Activated naive CD4-positive, alpha-beta T cell treated with anti-CD3 and anti-CD28 coated beads, Interleukin-2, amount 50 U/mL, for 72 hours (primary cell): ENCODE measurements at places on chromosomes 5 and 9.

DNA sequence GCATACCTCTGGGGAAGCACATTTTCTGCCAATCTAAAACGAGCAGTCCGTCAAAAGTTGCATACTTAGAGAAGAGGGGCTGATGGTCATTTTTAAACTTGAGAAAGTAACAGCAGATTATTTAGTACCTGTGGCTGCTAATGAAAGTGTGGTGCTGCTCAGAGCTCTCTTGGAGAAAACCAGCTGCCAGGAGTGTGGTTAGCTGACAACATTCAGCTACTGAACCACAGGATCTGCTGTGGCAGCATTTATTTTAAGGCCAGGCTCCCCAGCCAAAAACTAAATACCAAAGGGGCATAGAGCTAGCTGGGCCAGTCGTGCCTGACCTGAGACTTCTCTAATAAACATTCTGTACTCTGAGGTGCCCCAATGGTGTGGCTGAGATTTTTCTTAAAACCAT is 203.6 kb downstream of the EDIL3 start:
- no peak for DNase-seq

DNA sequence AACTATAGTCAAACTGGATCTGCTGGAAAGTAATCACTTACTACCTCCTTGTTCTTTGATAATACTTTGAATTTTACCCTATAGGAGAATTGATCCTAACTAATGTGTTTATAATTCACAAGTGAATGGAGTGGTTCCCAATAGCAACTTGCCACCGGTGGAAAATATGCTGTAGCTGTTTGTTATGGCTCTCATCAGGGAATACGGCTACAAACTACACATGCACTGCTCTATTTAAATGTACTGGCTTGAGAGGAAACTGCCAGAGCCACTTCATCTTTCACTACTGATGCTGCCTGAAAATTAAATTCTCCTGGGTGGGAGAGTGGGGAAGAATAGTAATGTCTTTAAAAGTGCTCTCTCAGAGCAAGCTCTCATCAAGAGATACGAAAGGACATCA is 448.5 kb upstream of the GRAMD2B start:
- no peak for DNase-seq

GRCh38 chr9:124415852-124416484 is 726 bp upstream of the PSMB7 start:
- no peak for DNase-seq

GRCh38 chr5:27876071-27876470 is 837.7 kb upstream of the CDH9 start:
- DNase-seq = no peak

DNA sequence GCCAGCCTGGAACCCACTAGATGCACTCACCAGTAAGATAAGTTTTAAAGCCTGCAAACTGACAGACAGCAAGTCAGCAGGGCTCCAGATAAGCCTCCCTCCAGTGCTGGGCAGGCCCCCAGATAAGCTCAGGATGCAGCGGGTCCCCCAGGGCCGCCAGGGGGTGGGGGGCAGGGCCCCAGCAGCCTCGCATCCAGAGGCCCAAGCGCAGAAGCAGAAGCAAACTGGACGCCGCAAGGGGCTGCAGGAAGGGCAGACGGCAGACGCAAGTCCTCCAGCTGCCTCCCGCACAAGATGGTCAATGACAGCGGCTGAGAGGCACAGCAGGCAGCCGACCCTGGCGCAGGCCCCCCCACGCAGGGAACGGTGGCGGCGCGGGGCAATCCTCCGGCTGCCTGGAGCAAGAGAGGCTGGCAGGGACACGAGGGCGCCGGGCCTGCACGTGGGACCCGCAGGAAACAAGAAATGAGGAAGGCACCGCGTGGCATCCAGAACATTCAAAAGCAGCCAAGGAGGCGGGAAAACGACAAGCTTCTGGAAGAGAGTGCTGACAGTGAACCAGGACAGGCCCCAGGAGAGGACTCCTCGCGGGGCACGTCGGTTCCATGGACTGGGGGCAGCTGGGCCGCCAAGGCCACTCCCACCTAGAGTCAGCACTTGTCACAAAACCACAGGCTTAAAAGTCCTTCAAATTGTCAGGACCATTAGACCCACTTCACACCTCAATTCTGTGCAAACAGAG is 49.8 kb downstream of the ROR2 start:
- no peak for DNase-seq

DNA sequence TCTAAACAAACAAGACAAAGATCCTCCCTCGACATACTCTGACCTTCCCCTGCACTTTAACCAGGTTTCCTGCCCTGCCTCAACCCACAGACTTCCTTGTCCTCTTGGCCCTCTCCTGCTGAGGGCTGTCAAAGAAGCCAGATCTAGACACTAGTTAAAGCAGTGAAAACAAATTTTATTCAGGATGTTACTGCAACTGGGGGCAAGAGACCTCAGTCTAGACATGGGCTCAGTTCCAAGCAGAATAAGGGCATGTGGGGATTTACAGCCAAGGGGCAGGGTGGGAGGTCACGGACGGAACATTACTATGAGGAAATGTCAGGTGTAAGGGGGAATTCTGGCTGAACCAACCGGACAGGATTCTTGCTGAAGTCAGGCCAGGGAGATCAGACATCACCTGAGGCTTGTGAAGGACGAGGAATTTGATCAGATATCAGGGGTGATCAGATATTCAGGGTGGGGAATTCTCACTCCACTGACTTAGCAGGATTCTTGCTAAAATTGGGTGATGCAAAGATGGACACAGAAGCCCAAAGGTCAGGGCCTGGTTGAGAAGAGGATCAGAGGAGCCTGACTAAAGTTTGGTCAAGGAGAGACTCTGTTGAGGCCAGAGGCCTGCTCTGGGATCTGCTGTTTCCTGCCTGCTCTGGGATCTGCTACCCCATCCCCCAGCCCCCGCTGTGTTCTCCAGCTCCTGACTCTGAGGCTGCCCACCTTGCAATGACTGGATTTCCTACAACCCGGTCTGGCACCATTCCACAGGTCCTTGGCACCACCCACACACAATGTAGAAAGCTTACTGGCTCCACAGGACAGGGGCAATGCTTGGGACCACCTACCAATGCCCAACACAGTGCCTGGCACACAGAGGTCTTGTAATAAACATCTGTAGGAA is 21.5 kb downstream of the GABBR2 start:
- no peak for DNase-seq

DNA sequence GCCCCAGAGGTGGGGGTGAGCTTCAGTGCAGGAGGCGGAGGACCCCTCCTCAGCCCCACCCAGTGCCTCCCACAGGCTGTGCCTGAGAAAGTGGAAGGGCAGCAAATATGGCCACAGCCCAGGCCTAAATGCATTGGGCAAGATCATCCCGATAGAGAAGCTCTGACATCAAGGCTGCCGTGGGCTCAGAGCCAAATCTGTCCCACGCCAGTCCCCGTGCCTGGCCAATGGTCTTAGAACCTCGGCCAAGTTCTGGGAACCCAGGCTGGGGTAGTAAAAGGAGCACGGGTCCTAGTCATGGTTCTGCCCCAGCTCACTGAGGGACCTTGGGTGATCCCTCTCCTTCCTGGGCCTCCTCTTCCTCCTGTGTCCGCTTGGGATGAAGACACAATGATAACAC is 27.7 kb upstream of the TNIP1 start:
- no peak for DNase-seq

DNA sequence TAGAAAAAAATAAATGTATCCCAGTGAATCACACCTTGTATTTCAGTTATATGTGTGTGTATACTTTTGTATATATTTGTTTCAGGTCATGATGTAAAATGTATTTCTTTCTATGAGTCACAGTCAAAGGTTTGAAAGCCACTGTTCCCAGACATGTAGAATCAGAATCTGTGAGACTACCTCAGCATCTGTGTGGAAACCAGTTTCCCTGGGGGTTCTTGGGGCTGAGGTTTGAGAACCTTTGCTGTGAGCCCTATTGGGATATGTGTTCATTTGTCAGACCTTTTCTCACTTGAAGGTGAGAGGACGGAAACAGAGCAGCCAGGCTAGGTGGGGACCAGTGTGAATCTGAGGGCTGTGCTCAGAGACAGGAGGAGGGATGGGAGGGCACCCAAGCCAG is 78.7 kb upstream of the SAP30L start:
- DNase-seq = no peak

DNA sequence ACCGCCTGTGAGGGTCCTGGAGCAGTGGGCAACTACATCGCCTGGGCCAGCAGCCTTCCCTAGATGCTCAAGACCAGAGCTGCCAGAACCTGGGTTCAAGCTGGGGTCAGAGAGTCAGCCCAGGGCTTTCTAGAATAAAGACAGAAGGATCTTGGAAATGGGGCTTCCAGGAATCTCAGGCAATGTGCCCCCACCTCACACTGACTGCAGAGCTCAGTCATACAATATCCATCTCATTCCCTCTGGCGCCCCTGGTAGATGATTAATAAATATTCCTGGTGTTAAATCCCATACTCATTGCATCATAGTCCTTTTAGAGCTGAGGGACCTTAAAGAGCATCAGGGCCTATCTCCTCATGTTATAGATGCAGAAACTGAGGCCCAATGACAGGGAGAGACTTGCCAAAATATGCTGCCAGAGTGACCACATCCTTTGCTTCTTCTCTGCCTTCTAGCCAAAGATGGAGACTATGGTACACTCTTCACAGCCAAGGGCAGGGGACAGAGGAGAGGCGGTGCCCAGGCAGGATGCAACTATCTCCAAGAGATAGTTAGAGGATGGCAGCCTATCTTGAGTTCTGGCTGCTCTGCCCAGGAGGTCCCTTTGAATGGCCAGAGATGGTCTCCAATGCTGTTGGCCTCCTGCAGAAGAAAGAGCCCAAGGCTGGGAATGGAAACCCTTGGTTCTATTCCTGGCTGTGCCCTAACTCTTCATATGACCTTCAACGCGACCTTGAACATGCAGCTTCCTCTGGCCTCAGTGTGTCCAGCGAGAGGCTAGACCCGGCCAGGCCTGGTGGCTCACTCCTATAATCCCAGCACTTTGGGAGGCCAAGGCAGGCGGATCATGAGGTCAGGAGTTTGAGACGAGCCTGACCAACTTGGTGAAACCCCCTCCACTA is 36.2 kb upstream of the IL17B start:
- no peak for DNase-seq

GRCh38 chr5:56848206-56848605 is 32.9 kb downstream of the MAP3K1 start:
- no peak for DNase-seq

- DNase-seq = no peak
Measured at GRCh38 chr5:115190388-115190787, 20.7 kb upstream of the TRIM36 start.

DNA sequence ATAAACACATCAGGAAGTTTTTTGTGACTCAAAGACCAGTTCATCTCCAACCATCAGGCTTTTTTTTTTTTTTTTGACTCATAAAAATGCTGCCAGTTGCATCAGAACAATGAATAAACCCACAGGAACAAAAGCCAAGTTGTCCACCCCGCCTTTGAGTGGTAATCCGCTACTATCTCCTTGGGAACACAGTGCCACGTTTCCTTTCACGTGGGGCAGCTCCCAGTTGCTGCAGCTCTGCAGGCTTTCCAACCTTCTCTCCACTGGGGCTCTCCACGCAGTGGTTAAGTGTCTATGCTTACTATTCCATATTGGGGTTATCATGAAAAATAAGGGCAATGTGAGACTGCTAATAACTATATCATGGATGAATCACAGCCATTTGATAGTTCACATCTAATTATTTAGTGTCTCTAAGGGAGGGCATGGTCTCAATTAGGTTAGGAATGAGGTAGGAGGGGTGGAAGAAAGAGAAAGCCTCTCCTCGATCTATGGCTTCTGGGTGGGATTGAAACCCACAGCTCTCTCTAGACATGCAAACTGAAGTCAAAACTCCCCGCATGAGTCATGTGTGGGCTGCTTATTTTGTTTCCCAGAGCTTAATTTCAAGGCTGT is 55.8 kb upstream of the ACTBL2 start:
- DNase-seq = peak; percentile 3

GRCh38 chr5:135442431-135443160 is 4.6 kb downstream of the DCANP1 start:
- peak; percentile 46 for DNase-seq

DNA sequence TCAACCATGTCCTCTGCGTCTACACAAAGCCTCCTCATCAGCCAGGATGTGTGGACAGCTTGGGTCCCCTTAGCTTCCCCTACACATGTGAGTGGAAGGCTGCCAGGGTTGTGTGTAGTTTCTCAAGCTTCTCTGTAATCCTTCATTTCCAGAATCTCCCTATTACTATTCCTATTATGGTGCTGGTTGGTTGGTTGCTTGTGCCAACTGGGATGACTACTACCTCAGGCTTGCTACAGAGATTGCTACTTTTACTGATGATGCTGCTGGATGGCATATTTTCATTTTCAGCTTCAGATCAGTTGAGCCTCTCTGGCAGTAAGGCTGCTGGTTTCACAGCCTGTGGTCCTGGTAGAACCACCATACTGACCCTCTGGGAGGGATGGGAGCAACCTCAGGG is 39.9 kb downstream of the ATG10 start:
- no peak for DNase-seq

DNA sequence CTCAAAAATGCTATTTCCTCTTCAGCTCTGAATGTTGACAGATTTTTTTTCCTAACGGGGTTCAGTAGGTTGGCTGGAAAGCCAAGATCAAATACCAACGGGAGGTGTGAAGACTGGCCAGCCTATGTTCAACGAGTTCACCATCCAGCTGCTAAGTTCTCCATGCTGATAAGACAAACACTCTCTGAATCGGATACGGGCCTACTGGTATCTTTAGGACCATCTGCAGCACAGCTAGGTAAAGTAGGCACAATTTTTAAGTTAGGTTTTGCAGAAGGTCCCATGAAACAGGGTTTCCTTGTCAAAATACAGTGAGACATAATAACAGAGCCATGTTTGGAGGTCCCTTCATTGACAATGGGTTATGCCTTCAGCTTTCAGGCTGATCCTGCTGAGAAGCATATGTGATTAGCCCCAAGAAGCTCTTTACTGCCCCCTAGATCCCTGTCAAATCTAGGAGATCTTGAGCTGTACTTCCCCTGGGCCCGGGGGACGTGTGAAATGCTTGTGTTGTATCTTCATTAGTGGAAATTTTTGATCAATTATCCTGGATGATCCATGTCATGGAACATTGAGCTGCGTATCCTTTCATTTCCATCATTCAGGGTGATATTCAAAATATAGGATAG is 60.6 kb downstream of the PGM5 start:
- DNase-seq = no peak

DNA sequence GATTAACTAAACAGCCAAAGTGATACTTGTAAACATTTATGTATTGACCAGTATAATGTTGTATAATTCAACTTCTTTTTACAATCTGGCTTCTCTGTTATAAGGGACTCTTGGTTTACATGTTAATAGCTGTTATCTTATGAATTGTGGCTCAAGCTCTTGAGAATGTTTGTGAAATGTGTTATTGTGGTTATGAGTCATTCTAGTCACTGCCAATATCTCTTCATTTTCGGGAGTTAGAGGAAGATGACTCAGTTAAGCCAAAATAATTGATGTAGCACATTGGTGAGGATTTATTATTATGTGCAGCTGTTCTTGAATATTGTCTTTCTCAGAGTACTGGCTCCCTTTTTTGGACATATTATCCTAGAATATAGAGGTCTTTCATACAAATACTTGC is 655.2 kb upstream of the RIOK2 start:
- DNase-seq = no peak

GRCh38 chr5:110751902-110752762 is 13.3 kb downstream of the SLC25A46 start:
- DNase-seq = peak; percentile 36
